MG63 (cell line): ENCODE measurements at places on chromosomes 11 and 22. TPM values are rescaled to one million over a fixed set of nuclear protein-coding genes. Genes with fewer than 3 reads are reported as not detected.

Gene OR56A1
- total RNA-seq = not detected in 2 replicates

DNA sequence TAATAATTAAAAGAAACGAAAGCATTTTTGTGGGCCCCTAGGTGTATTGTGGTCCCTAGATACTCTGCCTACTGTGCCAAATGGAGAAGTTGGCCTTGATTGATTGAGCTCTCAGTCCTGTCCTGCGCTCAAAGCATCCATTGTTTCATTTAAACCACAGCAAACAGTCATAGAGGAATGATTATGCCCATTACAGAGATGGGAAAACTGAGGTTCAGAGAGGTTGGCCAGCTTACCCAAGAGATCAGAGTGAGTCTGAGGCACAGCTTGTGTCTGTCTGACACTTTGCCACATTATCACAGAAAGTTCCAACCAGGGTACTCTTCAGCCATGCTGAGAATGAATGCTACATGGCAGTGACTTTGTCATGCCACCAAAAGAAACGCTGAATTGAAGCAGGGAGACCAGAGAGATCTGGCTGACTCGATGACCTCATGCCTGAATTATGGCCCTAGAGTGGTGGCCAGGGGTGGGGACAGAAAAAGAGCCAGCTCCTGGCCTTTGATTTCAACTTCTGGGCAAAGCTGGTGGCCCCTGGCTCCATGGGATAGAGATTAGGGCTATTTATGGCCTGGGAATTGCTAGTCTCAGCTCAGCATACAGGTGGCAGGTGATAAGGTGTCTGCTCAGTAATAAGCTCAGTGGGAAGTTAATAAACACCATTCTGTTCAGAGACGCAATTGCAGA is 180.5 kb downstream of the MIAT start:
- DNase-seq = no peak

GRCh38 chr11:124608147-124608546 is 3.1 kb upstream of the PANX3 start:
- DNase-seq = no peak

DNA sequence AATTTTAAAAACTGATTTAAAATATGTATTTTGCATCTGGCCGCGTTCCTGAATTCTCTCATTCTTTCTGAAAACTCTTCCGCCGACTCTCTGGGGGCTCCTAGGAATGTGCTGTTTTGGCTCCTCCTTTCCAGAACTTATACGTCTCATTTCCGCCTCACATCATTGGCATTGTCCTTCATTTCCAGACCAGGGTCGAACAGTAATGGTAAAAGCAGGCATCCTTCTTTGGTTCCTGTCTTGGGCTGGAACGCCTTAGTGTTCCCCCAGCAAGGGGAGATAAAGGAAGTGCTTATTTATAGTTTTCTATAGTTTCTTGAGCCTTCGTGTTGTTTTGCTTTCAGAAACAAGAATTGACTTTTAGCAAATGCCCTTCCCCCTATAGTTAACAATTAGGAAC is 10.9 kb upstream of the TNNT3 start:
- no peak for DNase-seq

Gene LSP1
- 41.7 and 66.6 TPM in 2 replicates for total RNA-seq

Gene NPAS4
- total RNA-seq = not detected in 2 replicates

DNA sequence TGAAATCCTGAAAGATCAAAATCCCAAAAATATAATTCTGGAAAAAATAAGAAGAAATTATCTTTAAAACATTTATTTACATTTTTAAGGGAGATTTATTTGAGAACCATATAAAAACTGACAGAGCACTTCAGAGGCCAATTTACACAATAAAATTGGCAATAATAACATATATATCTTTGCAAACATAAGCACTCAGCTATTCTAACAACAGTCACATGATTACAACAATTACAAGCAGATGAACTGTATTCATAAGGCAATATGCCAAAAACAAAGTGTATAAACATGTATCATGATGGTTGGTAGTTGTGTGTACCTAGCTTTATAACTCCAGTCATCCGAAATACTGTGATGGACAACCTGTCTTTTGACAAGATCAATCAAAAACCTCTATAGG is 17.7 kb upstream of the RASSF10 start:
- DNase-seq = no peak

DNA sequence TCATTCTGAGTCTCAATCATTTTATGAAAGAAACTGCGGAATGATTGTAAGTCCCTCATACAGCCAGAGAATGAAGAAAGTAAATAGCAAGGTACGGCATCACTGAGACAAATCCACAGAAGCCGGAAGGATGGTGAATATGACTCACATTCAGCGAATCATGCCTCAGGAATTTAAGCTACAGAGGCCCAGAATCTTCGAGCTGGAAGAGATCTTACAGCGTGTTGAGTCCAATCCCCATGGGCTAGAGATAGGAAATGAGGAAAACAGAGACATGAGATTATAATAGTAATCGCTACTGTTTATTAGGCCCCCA is 173.2 kb downstream of the KIF18A start:
- DNase-seq = peak; percentile 51

Gene APOA4
- not detected in 2 replicates for total RNA-seq

- peak; percentile 95 for DNase-seq
Observed at GRCh38 chr11:36073411-36074203, 129.7 kb downstream of the LDLRAD3 start.

- DNase-seq = no peak
Observed at GRCh38 chr22:39414886-39415285, 15.3 kb downstream of the TAB1 start.

DNA sequence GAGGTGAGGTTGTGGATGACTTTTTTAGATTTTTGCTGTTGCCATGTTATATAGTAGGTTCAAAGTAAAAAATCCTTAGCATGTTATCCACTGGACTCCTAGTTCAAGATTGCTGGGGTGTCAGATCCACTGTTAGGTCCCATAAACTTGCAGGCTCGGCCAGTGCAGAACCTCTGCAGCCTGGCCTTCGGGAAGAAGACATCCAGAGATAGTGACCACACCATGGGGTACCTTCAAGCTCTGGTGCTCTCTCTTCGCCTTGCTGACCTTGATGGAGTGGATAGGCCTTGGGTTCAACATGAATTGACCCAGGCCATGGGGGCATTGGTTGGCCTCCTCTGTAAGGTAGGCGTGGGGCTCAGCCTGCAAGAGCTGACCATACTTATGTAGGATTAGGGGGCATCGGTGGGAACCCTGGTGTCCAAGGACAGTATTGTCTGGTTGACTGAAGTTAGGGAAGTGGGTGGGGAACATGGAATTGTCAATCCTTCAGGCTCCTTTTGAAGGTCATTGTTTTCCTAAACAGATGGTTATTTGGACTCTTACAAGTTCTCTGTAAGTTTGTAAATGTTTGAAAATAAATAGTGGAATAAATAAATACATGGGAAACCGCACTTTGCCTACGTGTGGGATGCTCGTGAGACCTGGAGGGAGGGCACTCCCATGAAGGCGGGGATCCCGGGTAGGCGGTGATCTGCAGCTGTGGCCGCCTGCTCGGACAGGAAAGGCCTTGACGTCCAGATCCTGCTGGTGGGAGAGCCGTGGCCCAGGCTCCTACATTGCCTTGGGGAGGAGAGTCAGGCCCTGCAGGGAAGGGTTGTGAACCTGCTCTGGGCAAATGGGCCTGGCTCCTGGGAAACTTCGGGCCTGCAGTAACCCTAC is 37.1 kb downstream of the BCR start:
- DNase-seq = no peak

DNA sequence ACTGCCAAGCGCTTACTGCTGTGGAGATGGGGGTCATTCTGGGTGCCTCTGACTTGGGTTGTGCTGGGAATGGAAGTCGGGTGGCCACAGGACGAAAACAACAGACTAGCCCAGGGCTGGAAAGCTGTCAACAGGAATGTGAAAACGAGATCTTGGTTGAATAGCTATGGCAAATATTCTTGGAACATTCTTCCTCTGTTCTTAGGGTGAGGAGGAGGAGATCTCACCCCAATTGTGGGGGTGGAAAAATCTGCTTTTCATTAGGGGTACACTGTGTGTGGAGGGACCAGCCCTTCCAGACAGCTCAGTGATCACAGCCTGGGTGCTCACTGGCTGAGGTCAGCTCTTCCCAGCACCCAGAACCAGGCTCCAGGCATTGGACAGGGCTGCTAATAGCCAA is 52.0 kb upstream of the PRSS23 start:
- DNase-seq = no peak

Gene NCF4
- total RNA-seq = not detected in 2 replicates

Gene OR52A1
- total RNA-seq = not detected in 2 replicates

DNA sequence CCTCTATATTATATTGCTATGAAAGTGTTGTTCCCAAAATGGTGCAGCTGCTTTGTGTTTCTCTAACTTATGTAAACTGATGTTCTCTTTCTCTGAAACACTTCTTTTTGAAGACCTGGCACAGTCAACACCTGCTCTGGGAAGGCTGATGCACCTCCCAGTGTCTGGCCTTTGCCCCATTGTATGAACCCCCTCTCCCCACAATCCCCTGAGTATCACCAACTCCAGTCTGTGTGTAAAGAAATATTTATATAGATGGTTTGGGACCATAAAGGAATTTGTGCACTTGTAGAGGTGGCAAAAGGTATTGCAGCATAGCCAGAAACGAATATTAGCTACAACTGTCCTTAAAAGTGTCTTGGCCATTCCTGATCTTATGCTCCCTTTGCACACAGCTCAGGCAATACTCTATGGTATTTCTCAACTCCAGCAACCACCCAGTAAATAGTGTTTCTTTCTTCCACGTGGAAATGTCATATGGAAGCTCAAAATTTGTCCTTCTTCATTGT is 365.2 kb upstream of the DDI1 start:
- DNase-seq = no peak

GRCh38 chr11:116180806-116181600 is 591.8 kb downstream of the BUD13 start:
- no peak for DNase-seq

Gene ELMOD1
- total RNA-seq = not detected in 2 replicates

Gene ACR
- not detected in 2 replicates for total RNA-seq

- DNase-seq = no peak
Observed at GRCh38 chr11:20105427-20105826, 54.8 kb downstream of the DBX1 start.

Gene SERPING1
- total RNA-seq = 0.22 and 0.26 TPM in 2 replicates

- DNase-seq = no peak
Observed at GRCh38 chr11:16321148-16321547, 35.2 kb downstream of the SOX6 start.

GRCh38 chr11:7591987-7592386 is 78.2 kb downstream of the PPFIBP2 start:
- DNase-seq = no peak

GRCh38 chr11:33734441-33735270 is 1.6 kb downstream of the CD59 start:
- peak; percentile 48 for DNase-seq

GRCh38 chr11:10392095-10393079 is 62.7 kb upstream of the AMPD3 start:
- peak; percentile 65 for DNase-seq

DNA sequence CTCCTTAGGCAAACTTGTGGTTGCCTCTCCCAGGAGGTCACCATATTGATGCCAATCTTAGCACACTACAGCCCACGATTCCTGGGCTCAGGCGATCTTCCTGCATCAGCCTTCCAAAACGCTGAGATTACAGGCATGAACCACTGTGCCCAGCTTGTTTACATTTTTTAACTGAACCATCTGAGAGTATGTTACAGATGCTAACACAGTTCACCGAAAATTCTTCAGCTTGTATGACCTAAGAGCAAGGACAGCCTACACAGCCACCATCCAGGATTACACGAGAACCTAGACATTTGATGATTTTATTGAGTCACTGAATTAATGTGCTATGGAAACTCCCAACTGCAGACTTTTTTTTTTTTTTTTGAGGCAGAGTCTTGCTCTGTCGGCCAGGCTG is 5.8 kb upstream of the LGALS1 start:
- DNase-seq = no peak

DNA sequence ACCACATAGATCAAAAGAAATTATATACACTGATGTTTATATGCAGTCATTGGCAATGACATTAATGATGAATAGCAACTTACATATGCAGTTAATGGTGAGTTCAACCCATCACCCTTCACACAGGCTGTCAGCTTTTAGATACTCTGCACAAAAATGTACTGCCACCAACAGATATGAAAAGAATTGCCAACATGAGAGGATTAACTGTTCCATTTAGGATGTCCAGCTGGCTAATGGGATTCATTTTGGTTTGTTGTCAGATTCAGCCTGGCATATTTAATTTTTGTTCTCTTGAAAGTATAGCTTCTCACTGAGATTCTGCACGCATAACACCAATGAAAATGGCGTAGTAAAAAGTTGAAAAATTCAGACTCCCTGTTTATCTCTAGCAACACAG is 554.0 kb upstream of the ARHGAP42 start:
- DNase-seq = no peak

DNA sequence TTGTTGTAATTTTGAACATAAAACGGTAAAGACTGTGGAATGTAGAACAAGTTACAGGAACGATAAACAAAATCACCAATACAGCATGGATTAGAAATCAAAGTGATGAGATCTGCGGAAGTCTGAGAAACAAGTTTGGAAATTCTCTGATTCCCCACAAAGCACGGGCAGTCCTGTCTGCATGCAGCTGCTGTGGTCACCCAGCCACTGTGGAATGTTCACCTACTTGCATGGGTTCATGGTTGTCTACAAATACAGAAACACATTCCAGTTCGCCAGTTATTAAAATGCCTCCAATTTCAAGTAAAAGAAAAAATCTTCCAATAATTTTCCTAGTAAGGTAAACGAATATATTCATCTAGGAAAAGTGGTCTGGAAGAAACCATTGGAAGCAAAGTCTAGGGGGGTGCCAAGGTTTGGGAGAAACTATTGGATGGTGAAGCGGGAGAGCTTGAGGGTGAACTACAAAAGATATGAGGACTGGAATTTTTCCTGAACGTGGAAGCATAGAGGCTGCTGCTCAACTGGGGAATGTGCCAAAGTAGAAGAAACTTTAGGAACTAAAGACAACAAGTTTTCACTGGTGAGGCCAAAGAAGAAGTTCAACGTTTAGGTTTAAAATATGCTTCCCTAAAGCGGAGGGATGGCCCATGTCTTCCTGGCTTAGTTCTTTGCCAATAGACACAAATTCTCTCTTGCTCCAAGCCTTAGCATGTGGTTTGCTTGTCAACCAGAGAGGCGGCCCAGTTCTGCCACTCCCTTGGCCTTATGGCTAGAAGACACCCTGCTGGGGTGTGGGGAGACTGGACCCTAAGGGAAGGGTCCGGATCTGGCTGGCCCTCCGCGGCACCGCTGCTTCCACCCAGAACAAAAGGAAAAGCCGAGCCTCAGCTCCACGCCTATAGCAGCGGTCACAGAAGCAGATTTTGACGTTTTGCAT is 70.2 kb downstream of the CTTN start:
- no peak for DNase-seq

DNA sequence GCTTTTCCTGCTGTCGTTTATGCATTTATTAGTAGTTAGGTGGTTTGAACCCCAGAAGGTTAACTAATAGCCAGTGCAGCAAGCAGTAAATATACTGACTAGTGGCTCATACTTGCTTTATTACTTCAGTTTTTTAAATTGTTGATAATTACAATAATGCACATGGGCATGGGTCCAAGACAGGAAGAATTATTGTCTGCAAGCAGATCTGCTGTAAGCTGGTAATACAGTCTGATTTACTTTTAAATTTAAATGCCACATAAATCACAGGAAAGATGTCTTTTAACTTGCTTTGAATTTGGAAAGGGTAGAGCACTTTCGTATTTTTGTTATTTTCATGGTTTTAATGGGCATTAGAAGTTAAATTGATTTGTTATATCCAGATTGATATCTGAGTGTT is 27.1 kb downstream of the APLP2 start:
- DNase-seq = no peak

GRCh38 chr11:81005595-81005994 is 1564.8 kb upstream of the TENM4 start:
- no peak for DNase-seq
